NCI-H2107 (cell line): ENCODE measurements at places on chromosomes 7 and 10.

GRCh38 chr10:99429517-99430095 is 818 bp downstream of the GOT1 start:
- no peak for DNase-seq

- no peak for DNase-seq
Measured at GRCh38 chr10:130387936-130388580, 251.9 kb downstream of the GLRX3 start.

GRCh38 chr10:24503461-24504320 is 220.0 kb downstream of the ARHGAP21 start:
- no peak for DNase-seq

- DNase-seq: no peak
Measured at GRCh38 chr7:47584536-47584895, 2.6 kb upstream of the TNS3 start.

- no peak for DNase-seq
Measured at GRCh38 chr10:70680899-70681730, 8.8 kb downstream of the ADAMTS14 start.
